GM04504 (cell line): ENCODE measurements at places on chromosomes 3 and 15.

DNA sequence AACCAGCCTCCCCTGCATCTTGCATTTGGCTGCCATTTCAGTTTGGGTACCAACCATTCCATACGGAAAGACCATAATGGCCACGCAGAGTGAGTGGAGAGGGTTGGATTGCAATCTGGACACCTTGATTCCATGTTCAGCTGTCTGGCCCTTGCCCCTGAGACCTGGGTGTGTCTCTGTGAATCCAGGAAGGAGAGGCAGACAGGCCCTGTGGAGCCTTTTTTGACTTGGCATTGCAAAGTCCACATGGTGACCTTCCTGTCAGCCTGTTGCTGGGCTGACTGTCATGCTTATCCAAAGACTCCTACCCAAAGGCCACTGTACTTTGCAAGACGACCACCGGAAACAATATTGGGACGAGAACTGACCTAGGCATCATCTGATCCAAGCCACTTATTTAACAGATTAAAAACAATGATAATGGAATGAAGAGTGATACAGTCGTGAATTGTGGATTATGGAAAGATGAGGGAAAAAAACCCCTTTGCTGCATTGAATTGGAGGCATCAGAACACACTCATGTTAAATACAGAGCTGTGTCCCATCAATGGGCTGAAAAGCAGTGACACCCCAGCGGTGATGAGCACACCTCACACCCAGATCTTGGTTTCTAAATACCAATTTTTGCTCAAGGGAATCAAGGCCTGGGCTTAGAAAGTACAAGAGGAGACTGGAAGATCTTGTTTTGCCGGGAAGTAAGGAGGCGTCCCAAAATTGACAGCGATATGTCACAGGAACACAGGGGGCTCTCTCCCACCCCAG, 86.0 kb downstream of the LRRK1 start:
- no peak for DNase-seq

- no peak for DNase-seq
These were observed 827.0 kb downstream of the CADM2 start for GRCh38 chr3:85785766-85786165.

- no peak for DNase-seq
These were observed 156.0 kb downstream of the CD47 start for GRCh38 chr3:107934808-107935207.

DNA sequence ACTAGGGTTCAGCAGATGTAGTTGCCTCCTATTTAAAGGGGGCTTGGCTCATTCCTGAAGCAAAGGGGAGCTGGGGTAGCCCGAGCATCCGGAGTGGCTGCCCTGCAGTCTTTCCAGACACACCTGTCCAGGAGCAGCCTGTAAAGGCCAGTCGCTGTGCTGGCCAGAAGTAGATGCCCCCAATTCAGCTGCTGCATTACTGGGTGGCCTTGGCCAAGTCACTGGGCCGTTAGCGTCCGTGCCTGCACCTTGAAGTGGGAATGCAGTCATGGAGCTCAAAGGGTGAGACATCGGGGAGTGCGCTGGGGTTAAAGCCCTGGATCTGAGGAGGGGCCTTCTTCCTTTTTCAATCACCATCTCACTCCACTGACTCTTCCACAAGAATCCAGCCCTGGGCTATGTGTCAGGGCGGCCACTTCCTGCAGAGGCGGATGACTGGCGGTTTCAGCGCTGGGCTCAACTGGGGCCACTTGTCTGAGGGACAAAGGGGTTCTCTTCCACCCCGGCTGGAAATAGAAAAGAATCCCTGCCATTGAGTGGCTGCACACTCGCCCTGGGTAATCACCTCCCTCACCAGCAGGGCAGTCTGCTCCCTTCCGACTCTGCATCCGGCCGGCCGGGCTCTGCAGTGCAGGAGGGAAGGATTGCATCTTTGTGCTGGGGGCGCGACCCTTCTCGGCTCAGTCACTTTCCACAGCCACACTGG, 11.8 kb downstream of the ALDH1A3 start:
- DNase-seq = no peak

- no peak for DNase-seq
These were observed 72.1 kb upstream of the ATP2B2 start for GRCh38 chr3:10577486-10577885.

GRCh38 chr15:65221697-65222096, 10.4 kb upstream of the CILP start:
- no peak for DNase-seq

GRCh38 chr3:162082516-162082915, 585.9 kb downstream of the OTOL1 start:
- DNase-seq = no peak
